ENCODE measurements at places on chromosomes 7 and 10.
A peak's percentile ranks its signal among the peaks of the same experiment; 100 is the strongest.

DNA sequence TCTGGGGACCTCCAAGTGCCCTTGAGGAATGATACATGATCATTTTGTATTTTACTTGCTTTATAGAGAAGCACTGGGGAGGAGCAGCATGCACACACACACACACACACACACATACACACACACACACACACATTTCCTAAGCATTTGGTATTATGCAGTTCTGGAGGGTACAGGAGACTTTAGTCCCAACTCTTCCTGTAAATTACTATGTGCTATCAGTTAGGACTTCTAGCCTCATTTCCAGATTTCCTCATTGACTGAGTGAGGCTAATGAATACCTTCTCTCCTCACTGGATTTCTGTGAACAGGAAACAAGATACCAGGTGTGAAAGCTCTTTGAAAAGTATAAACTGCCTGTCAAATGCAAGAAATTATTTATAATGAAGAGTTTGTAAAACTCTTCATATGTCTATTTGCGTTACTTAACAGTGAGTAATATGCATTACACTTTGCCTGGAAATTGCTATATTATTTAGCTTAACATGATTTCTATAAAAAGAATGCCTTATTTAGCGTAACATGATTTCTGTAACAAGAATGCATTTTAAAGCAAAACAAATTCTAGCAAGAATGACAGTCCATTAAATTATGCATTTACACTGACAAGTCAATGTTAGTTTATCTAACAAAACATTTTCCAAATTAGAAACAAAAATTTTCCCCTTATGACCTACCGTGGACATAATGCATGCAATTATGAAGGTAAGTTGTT, 34.2 kb downstream of the ACTA2 start:
- DNase-seq: no peak

GRCh38 chr7:140489026-140489359, 9.7 kb upstream of the MKRN1 start:
- DNase-seq: no peak

DNA sequence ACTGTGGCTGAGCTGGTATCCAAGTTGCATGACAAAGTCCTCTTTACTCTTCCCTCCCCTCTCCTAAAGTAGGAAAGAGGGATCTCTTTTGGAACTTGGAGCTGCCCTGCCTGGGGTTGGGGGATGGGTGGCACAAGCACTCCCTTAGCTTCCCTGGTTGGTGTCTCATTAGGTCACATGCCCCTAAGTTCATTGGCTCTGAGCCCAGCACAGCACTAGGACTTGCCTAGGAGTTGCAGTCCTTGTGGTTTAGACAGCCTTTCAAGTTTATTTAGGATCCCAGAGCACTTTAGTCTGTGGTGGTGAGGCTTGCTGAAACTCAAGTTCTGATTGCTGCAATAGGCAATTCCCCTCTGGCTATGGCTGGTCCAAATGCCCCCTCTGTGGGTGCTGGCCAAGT, 281.4 kb downstream of the NXPH1 start:
- no peak for DNase-seq

- DNase-seq: no peak
These were observed 123.7 kb upstream of the KCTD7 start for GRCh38 chr7:66505009-66505408.

- peak; percentile 96 for DNase-seq
These were observed at the start of gene BBIP1 for GRCh38 chr10:110918643-110919348. TSS of gene BBIP1 (minus strand) at chr10:110919180. CDS start at chr10:110918157, 1,023 bp downstream.

- DNase-seq: no peak
These were observed 64.1 kb downstream of the PTPRZ1 start for GRCh38 chr7:121936951-121937623.

- DNase-seq: no peak
These were observed 12.6 kb downstream of the PTER start for GRCh38 chr10:16449454-16449853.

- DNase-seq: no peak
These were observed 60.3 kb downstream of the RAB18 start for GRCh38 chr10:27564398-27564797.

DNA sequence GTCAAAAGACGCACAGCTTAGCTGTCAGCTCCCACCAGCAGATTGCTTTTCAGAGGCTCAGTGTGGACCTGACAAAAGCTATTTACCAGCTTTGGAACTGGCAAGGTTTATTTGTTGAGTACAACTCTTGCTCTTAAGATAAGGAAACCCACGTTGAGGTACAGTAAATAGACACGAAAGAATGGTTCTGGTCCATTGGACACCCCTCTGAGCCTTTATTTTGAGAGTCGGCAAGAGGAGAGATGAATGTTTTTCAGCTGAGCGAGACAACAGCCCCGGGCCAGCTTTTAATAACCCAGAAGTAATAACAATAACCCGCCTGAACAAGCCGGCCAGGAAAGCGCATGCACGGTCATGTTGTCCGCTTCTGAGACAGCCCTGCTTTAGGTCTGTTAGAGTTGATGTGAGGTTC, 49.0 kb downstream of the WNT2 start:
- no peak for DNase-seq

DNA sequence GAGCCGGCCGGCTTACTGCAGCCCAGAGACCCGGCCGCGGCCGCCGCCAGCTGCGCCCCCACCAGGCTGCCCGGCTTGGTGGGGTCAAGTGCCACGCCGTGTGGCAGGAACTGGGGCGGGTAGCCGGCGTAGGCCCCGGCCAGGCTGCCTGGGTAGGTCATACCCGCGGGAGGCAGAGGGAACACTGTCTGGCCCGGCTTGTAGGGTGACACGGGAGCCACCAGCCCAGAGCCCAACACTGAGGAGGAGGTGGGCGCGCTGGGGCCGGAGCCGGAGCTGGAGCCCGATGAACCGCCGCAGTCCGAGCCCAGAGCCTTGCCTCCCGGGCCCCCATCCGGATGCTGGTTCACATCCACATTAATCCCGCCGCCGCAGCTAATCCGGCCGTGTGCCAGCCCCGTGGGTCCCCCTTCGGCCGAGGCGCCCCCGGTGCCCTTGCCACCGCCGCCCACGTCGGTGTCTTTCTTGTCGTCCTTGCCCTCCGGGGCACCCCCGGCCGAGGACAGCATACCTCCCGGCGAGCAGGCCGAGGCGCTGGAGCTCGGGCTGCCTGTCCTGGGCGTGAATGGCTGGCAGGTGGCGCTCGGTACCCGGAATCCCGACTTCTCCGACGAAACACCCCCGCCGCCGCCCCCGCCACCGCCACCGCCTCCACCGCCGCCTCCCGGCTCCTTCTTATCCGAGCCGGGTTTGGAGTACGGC, 2.0 kb downstream of the ZNF503 start:
- peak; percentile 63 for DNase-seq

GRCh38 chr10:94571528-94571927, 25.9 kb downstream of the HELLS start:
- DNase-seq: no peak

DNA sequence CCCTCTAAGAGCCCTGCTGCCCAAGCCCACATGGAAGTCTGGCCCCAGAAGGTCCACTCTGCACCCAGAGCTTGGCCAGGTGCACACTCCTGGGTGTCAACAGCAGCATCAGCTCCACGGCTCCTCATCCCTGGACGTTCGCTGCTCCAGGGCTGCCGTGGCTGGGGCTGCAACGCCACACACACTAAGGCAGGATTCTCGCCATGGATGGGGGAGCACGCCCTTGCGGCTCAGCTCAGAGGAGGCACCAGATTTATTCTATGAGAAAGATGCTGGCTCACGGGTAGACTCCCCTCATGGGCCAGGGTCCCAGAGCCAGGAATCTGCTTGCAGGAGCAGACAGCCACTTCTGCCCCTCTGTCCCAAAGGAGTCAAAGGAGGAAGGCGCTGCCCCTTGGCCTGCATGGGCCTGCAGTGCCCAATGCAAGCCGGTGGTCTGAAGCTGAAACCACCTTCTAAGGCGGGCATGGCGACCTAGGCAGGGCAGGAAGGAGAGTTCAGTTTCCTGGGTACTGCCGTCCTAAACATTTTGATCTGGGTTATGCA, 42.1 kb downstream of the CFAP46 start:
- no peak for DNase-seq

- no peak for DNase-seq
These were observed 90.6 kb upstream of the PPP2R2D start for GRCh38 chr10:131810036-131810804.

DNA sequence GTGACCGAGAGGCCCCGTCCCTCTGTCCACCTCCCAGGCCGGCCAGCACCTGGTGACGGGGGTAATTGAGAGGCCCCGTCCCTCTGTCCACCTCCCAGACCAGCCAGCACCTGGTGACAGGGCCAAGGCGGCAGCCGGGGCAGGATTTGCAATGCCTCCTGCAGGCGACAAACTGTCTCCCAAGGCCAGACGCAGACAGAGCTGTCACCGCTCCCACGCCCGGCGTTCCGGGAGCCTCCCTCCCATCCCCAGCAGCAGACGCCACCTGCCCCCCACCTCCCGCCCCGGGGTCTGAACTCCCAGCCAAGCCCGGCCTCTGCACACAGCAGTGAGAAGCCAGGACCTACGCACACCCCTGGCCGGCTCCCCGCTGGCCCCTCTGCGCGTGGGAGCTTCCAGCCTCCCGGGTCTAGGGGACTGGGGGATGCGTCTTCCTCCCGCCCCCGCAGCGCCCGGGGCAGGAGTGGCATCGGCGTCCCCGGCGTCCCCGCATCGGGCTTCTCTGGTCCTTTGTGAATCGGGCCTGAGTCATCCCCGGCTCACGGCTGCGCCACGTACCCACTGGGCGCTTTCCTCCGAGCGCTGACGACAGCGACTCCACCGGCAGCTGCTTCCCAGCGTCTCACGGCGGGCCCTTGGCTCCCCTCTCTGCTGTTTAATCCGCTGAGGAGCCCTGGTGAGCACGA, 95.1 kb upstream of the DIP2C start:
- DNase-seq: peak; percentile 62

GRCh38 chr7:131774419-131775220, 218.2 kb upstream of the PODXL start:
- no peak for DNase-seq

- no peak for DNase-seq
These were observed 87.3 kb upstream of the TARP start for GRCh38 chr7:38360776-38361175.

- no peak for DNase-seq
These were observed 40.4 kb downstream of the GNA12 start for GRCh38 chr7:2803755-2804154.

GRCh38 chr7:6232116-6232515, 40.3 kb downstream of the CYTH3 start:
- DNase-seq: no peak

DNA sequence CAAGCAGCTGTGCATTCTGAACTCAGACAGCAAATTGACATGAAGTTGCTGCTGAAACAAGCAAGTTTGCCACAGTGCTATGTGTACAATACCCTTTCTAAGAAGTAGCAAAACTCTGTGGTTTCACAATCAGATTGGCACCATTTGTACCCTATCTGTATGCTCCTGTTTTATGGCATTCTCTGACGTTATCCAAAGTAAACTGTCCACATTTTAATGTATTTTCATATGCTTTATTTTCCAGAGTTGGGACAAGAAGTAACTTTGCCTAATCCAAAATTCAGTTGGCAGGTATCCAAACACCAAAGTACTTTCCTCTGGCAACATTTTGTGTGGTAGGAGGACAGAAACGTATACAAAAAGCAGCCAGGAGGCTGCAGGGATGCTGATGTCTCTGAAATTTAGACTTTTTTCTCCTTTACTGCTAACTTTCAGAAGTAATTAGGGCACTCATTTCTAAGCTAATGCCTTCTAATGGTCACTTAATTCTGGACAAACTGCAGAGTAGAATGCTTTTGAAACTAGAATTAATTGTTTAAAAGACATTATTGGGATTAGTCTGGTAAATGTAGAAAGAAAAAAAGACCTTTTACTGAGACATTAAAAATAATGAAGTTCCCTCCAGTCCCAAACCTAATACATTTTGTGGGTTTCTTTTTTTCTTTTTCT, 414.7 kb upstream of the NRP1 start:
- DNase-seq: no peak

DNA sequence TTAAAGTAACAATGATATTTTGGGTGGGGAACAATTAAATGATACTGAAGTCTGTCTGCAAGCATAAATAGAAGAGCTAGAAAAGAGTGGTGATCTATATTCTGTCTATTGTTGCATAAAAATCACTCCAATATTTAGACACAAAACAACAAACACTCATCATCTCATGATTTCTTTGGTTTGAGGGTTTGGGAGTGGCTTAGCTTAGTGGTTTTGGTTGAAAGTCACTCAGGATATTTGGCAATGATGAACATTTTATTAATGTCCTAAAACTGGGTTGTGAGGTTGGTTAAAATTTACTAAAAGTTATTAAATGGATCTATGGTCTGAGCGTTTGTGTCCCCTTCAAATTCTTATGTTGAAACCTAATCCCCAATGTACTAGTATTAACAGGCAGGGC, 54.7 kb upstream of the EGFR start:
- no peak for DNase-seq

DNA sequence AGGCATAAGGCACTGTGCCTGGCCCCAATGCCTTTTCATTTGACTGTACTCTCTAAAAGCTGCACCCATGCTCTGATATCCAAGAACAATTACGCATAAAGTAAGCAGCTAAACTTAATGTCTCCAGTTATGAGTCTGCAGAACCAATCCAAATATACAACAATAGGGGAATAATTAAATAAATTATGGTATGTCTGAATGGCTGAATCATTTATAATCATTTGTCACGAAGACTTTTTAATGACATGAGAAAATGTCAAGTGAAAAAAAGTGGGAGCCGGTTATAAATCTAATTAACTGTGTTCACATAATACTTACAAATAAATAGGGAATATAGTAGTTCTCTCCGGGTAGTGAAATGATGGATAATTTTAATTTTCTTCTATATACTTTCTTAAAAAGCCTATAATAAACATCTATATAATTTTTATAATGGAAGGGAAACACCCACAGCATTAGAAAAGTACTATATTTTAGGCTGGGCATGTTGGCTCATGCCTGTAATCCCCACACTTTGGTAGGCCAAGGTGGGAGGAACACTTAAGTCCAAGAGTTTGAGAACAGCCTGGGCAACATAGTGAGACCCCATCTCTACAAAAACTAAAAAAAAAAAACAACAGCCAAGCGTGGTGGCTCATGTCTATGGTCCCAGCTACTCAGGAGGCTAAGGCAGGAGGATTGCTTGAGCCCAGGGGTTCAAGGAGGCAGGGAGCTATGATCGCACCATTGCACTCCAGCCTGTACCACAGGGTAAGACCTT, 14.2 kb downstream of the SLC37A3 start:
- no peak for DNase-seq

- peak; percentile 61 for DNase-seq
These were observed 259.7 kb downstream of the EXOC4 start for GRCh38 chr7:133512560-133512959.

DNA sequence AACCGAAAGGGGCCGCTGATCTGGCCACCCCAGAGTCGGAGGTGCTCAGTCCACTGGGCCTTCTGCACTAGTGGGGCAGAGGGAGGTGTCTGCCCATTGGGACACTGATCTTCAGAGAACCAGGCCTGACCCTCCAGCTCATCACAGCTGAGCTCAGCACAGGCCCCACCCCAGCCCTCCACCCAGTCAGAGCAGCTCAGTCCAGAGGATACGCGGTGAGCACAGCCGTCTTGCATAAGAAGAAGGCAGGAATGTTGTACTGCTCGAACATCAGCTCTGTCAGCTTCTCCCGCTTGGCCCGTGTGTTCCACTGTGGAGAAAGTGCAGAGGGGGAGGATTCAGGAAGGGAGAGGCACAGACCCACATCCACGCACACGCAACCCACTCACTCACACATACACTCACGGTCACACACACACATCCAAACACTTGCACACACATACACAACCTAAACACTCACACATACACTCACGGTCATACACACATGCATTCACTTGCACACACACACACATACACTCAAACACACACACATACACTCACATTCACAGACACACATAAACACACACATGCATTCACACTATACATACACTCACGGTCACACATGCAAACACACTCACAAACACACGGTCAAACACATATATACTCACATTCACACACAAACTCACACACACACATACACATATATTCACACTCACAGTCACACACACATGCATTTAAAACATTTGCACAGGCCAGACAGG, 6.3 kb downstream of the ACTL6B start:
- DNase-seq: no peak

All from activated CD4-positive, alpha-beta T cell treated with anti-CD3 and anti-CD28 coated beads, Interleukin-10, Interleukin-2, amounts not matched to agents 100 ng/mL and 50 ng/mL, durations not matched to agents 16 hours and 8 hours (primary cell).